EL (cell line): ENCODE measurements at places on chromosomes 5 and 9.

- no peak for DNase-seq
These were observed 1387.7 kb downstream of the MAT2B start for GRCh38 chr5:164893071-164893470.

DNA sequence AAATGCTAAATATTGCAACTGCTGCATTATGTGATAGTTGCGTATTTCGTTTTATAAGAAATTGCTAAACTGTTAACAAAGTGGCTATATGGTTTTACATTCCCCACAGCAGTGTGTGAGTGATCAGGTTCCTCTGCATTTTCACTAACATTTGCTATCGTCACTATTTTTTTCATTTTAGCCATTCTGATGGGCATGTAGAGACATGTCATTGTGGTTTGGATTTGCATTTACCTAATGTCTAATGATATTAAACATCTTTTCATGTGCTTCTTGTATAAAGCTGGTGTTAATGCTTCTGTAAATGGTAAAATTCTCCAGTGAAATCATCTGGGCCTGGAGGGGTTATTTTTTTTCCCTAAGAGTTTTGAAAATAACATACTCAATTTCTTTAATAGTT lies 61.6 kb downstream of the ERCC6L2 start:
- no peak for DNase-seq

DNA sequence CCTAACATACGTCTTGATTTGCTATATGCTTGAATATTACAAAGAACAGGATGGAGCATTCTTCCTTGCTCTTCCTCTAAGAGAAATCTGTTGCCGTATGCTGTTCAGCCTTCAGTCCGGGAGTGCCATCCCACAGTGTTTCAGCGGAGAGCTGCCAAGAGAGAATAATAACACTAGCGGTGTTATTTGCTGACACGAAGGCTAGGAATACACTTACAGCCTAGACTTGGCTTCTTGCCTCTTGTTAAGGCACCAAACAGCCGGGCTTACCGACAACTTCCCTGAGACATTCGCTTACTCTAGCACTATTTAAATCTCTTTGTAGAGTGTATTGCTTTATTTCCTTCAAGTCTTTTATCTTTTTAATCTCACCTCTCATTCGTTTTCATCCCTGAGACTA lies 31.4 kb downstream of the KCTD16 start:
- DNase-seq: no peak

GRCh38 chr5:9343146-9343850 lies 202.6 kb downstream of the SEMA5A start:
- peak; percentile 73 for DNase-seq
